Right kidney (tissue), 9 donors: ENCODE measurements at places on chromosomes 16 and 17.
A peak's percentile ranks its signal among the peaks of the same experiment; 100 is the strongest.

GRCh38 chr17:48240562-48241130 is 133.1 kb downstream of the SNX11 start:
- DNase-seq, result no peak

- peak; percentile 42 for DNase-seq
Observed at GRCh38 chr17:48155889-48156611, 48.5 kb downstream of the SNX11 start.

- DNase-seq, result peak; percentile 70
Observed at GRCh38 chr17:42653179-42654124, 5.6 kb upstream of the TUBG2 start.

GRCh38 chr16:8489580-8489979 is 100.7 kb downstream of the TMEM114 start:
- DNase-seq, result no peak

DNA sequence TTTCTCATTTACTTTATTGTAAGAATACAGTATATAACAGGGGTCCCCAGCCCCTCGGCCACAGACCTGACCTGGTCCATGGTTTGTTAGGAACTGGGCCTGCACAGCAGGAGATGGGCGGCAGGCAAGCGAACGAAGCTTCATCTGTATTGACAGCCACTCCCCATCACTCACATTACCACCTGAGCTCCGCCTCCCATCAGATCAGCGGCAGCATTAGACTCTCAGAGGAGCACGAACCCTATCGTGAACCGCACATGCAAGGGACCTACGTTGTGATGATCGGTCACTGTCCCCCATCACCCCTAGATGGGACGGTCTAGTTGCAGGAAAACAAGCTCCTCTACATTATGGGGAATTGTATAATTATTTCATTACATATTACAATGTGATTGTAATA is 410.6 kb downstream of the SLC39A11 start:
- no peak for DNase-seq

- peak; percentile 77 for DNase-seq
Observed at GRCh38 chr16:2147981-2148671, at the start of gene RAB26. Gene RAB26, plus strand, starts transcription at chr16:2148625. Its CDS starts 159 bp downstream, at chr16:2148784.

GRCh38 chr16:84874983-84875382 is 55.2 kb downstream of the CRISPLD2 start:
- DNase-seq, result no peak

- DNase-seq, result peak; percentile 50
Observed at GRCh38 chr16:86512301-86512859, 2.1 kb downstream of the FOXF1 start.

DNA sequence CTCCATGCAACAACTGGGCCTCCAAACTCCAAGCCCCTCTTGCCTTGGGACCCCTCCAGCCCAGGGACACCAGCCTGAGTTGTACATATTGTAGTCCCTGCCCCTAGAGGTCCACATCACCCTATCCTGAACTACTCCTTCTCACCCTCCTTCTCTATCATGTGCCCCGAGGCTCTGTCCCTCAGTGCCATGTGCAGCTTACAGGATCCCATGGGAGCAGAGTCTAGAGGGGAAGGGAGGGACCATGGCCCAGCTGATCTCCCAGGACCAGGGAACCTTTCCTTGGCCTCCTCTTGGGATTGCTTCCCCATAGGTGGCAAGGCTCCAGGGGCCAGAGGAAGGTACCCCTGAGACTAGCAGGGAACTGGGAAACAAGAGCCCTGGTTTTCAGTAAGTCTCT is 35.3 kb downstream of the TMEM132E start:
- DNase-seq, result no peak

- DNase-seq, result no peak
Observed at GRCh38 chr16:49354101-49354500, 19.5 kb upstream of the C16orf78 start.

GRCh38 chr17:76995387-76996105 is 127.3 kb downstream of the MGAT5B start:
- no peak for DNase-seq

DNA sequence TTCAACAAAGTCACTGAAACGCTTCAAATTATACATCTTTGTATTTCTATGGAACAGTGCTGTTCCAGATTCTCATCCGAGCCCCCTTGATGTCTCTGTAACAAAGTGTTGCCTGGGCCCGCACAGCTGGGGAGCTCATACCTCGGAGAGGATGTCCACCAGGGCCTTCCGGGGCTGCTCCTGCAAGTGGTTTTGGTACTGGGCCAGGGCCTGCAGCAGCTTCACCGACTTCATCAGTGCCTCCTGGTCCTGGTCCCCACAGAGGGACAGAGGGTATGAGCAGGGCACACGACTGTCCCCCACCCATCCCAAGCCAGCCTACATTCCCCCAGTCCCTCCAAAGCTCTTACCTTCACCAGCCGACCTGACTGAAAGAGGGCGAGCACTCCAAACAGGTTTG is 1.5 kb downstream of the MYBBP1A start:
- DNase-seq, result no peak

GRCh38 chr17:64617125-64617780 is 44.9 kb downstream of the SMURF2 start:
- no peak for DNase-seq
